ENCODE measurements at places on chromosomes 16 and 17.

GRCh38 chr16:57873218-57873617 lies 70.9 kb upstream of the KIFC3 start:
- no peak for DNase-seq

GRCh38 chr16:25033852-25034251 lies 18.7 kb upstream of the ARHGAP17 start:
- DNase-seq, result no peak

GRCh38 chr17:19332371-19333131 lies 30.0 kb downstream of the B9D1 start:
- no peak for DNase-seq

DNA sequence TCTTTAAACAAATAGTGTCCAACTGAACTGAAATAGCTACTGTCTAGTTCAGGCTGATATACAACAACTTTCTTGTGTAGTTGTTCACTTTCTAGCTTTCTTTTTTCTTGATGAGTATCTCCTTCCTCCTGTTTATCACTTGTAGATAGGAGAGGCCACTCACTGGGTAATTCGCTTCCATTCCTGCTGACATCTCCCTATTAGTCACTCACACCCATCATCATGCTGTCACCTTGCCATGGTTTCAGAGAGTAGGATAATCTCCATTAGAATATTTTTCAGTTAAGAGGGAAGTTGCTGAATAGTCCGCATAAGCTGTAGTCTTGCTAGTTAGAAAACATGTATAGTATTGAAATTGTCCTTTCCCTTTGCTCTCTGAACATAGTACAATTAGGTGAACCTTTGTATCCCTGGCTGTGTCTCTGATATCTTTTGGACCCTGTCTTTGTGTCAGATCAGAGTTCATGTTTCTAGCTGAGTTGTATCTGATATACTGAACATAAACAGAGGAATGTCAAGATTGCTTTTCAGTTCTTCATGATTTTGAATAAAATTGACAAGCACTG lies 64.4 kb upstream of the RASL10B start:
- no peak for DNase-seq

- no peak for DNase-seq
Observed at GRCh38 chr17:34382621-34383124, 19.6 kb upstream of the CCL1 start.

DNA sequence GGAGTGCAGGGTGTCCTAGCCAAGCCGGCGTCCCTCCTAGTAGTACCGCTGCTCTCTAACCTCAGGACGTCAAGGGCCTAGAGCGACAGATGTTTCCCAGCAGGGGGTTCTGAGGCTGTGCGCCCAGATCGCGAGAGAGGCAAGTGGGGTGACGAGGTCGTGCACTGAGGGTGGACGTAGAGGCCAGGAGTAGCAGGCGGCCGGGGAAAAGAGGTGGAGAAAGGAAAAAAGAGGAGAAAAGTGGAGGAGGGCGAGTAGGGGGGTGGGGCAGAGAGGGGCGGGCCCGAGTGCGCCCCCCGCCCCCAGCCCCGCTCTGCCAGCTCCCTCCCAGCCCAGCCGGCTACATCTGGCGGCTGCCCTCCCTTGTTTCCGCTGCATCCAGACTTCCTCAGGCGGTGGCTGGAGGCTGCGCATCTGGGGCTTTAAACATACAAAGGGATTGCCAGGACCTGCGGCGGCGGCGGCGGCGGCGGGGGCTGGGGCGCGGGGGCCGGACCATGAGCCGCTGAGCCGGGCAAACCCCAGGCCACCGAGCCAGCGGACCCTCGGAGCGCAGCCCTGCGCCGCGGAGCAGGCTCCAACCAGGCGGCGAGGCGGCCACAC lies at the start of gene MMP2:
MMP2 (plus strand) TSS at position 372 of the 603 bp plus-strand sequence. CDS start 282 bp downstream, outside the sequence.
- DNase-seq, result no peak

DNA sequence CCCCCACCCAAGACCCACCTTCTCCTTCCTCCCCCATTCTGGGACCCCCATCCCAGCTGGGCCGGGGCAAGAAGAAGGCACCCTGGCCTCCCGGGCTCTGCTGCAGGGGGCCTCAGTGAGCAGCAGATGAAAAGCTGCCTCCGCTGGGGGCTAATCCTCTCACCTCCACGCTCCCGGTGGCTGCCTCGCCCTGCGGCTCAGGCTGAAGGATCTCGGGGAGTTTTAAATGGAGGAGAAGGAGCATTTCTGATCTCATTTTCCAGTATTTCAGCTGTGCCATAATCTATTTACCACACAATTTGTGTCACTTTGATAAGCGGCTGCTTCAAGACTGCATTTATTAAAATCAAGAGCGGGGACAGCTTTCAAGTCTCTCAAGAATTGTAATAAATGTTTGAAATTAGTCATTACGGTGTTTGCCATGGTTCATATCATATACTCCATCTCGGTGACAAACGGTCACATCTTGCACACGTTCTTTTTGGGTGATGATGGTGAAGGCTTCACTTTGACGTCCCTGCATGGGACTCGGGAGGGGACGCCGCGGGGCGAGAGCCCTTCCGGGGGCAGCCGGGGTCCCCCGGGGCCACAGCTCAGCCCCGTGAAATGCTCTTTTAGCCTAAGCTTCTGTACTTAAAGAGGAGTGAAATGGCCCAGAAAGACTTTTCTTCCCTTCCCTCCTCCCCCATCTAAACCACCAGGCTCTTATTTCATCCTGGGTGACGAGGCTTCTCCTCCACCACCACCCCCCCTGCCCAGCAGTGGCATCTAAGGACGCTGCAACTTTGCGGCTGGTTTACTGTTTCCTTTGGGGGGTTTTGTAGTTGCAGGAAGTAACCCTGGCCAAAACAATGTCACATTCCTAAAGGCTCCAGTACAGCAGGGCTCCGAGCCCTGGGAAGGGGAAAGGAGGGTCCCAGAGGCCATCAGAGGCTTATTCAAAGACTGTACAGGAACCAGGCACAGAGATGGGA lies 313.1 kb upstream of the TNRC6C start:
- DNase-seq, result peak; percentile 40

DNA sequence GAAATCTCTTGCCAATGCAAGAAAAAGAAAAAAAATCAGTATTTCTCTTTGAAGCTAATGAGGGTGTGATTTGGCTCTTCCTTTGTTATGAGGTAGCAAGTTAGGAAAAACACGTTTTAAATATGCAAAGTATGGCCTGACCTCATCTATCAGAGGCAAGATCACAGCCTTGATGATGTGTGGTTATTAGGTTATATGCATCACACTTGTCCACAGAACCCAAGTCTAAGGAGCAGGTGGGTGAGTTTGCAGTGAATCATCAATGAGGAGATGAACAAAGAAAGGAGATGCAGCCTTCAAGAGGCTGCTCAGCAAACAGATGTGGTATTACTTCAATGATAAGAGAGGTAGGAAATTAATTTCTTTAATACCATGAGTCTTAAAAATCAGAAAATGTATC lies 594.8 kb upstream of the CDH5 start:
- DNase-seq, result no peak

- no peak for DNase-seq
Observed at GRCh38 chr17:35742496-35742895, 10.5 kb downstream of the GAS2L2 start.

DNA sequence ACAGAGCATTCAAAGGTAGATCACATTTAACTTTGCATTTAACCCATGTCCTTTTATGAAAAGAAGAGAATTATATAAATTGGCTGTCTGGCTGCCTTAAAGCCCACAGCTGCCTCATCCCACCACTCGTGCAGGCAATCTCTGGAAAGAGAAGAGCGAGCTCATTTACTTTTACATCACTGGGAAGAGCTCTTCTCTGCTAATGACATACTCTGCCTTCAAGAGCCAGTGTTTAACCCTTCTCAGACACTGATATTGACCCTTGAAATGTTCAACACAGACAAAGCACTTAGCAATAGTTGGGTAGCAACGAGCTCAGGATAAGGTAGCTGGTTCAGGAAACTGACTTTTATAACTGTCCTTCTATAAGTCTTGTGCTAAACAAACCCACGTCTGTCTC lies 6.8 kb downstream of the KRT38 start:
- no peak for DNase-seq

DNA sequence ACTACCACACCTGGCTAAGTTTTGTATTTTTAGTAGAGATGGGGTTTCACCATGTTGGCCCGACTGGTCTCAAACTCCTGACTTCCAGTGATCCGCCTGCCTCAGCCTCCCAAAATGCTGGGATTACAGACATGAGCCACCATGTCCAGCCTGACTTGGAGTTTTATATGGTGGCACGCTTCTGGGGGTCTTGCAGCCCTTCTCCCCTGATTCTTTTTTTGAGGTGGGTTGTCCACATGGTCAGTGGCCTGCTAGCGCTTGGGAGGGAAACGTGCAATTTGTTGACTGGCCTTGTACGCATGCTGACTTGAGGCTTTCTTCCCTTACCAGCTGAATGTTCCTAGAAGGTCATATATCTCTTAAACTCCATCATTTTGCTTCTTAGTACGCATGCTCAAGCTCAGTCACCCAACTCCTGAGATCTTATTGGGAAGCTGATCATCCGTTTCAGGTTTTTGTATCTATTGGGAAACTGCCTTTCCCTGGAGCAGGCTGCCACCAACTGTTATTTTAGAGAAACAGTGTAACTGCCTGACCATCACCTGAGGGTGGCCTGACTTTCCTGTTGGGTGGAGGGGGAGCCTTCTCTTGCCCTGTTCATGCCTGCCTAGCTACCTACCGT lies 13.7 kb upstream of the LDHD start:
- no peak for DNase-seq

DNA sequence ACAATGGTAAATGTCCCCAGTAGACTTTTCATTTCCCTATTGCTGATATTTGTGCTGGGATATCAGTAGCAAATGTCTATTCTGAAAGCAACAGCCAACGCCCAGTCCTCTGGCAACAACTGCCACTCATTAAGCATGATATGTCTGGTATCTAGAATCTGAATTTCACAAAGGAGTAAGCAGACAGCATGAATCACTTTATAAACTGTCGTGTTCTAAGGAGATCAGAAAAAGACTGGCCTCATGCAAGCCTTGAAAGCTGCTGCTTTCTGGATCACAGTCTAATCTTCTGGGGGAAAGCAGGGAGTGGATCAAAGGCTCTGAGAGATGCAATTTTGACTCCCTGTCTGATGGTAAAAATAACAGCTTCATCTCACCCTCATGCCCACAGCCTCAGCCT lies 153.1 kb upstream of the NOG start:
- DNase-seq, result no peak

DNA sequence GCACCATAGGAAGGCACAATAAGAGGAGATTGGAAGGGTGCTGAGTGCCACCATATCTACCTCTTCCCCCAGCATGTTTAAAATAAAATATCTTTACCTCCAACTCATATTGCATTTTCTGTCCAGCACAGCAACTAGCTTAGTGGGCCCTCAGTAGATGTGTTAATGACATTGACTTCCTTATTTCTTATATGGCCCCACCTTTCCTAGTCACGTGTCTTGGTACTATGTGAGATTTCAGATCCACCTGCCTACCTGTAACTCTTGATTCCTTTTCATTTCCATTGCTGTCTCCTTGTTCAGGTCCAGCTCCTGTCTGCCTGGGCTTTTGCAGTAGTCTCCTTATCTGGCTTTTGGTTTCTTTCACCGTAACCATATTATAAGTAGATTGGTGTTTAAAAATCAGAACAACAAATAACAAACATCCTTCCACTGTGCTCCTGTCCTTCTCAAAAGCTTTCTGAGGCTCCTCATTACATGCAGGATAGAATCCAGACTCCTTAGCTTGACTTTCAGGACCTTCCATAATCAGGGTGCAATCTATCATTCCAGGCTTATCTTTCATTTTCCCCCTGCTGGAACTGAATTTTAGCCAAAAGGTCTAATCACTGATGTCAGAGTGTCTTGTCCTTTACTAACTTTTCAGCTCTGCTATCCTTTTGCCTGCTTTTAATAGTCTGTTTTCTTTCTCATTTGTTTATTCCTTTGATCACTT lies 71.3 kb downstream of the FTO start:
- no peak for DNase-seq

DNA sequence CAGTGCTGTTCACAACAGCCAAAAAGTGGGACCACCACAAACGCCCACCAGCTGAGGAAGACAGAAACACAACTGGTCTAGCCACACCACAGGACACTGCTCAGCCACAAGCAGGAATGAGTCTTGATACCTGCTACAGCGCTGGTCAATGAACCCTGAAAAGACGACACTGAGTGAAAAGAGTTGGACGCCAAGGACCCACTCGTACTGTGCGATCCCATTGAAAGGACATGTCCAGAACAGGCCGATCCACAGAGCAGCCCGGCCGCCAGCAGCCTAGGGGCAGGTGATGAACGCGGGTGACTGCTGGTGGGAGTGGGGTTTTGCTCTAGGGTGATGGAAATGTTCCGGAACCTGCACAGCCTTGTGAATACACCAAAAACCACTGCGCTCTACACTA lies 10.6 kb upstream of the SLC38A8 start:
- no peak for DNase-seq

DNA sequence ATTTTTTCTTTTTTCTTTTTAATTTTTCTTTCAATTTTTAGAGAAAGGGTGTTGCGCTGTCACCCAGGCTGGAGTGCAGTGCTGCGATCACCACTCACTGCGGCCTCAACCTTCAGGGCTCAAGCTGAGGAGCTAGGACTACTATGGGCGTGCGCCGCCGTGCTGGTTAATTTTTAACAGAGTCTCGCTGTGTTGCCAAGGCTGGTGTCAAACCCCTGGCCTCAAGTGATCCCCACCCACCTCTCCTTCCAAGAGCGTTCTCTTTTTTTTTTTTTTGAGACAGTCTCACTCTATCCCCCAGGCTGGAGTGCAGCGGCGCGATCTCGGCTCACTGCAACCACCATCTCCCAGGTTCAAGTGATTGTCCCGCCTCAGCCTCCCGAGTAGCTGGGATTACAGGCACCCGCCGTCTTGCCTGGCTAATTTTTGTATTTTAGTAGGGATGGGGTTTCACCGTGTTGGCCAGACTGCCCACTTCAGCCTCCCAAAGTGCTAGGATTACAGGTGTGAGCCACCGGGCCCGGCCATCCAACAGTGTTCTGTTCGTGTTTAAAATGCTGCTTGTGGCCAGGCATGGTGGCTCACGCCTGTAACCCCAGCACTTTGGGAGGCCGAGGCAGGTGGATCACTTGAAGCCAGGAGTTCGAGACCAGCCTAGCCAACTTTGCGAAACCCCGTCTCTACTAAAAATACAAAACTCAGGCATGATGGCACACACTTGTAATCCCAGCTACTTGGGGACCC lies 14.5 kb upstream of the RPL13 start:
- no peak for DNase-seq

DNA sequence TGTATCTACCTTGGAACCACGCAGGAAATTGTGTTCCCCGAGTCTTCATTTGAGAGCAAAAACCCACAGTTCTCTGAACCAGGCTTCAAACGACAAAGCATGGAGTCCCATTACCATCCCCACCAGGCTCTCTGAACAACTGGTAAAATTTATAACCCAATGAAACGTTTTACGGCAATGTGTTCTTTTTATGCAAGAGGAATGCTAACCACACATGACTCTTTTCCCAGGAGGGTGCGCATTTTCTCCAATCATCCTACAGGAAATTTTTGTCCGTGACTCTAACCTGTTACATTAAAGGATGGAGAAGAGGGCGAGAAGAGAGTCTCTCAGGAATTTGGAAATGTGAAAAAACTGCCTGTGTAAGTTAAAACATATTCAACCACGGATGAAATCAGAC lies 17.8 kb downstream of the STX8 start:
- no peak for DNase-seq

Data from CD4-positive, alpha-beta T cell treated with Interleukin-4 for 4 hours (primary cell).